ENCODE measurements at places on chromosomes 2 and 18.

- DNase-seq = no peak
Measured at GRCh38 chr2:16223161-16223840, 283.0 kb downstream of the MYCN start.

DNA sequence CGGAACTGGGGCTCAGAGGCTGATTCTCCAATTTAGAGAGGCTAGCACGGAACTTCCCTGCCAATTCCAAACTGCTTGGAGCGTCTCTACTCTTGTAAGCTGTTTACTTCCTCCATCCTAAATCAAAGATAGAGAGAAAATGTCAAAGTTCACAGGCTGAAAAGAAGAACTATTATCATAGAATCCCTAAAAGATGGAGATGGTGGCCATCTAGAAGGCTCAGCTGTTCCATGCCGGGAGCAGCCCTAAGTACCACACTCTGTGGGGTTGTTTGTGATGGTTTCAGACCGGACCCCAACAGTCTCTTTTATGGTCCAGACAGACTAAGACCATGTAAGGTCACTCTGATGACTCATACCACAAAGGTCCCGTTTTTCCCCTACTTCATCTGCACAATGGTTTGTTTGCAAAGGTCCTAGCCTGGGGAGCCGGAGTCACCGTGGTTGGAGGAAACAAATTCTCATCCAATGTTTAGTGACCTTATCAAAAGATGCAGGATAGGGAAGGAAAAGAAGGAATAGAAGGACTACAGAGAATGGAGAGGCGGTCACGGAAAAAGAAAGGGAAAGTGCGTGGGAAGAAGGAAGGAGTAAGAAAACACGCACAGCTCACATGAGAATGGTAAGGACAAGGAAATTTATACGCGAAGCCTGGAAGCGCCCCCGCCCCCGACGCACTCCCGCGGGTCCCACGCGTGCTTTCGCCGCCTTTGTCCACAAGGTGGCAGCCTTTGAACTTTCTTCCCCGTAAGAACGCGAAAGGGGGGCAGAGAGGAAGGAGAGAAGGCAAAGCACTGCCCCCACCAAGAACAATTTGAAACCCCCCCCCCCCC, 453 bp upstream of the ANTXR1 start:
- DNase-seq = peak; percentile 74

GRCh38 chr2:100124761-100125160, 17.6 kb downstream of the AFF3 start:
- no peak for DNase-seq

- no peak for DNase-seq
Measured at GRCh38 chr18:21262244-21262643, 20.2 kb downstream of the GREB1L start.

DNA sequence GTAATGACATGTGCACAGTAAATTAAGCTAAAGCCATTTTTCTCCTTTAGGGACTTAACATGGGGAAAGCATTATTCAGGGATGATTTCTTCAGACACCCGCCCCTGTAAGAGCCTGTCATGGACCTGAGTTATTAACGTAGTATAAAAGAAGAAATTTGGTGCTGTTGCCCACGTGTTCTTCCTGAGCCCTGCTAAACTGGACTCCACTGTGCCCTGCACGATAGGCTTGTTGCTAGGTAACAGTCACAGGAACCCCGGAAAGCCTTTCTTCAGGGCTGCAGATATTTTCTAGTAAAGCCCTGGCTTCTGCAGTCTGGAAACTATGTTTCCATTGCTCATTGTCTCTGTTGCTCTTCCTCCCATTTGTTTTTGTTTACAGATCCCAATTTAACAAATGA, 157.9 kb downstream of the LRRC30 start:
- no peak for DNase-seq

DNA sequence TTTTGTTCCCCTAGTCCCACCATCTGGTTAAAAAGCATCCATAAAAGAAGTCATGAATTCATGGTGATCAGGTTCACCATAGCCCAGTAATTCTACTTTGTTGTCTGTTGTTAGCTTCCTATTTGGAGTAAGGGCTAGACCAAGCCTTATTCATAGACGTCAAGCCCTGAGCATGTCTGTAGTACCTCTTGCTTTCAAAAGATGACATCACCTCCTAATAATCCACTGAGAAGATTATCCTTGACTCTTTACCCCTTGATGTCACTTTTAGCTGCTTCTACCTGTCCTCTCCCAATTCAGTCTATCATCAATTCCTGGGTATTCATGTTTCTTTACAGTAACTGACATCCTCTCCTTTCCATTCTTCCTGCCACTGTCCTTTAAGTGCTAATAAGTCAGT, 90.1 kb downstream of the EML6 start:
- no peak for DNase-seq

DNA sequence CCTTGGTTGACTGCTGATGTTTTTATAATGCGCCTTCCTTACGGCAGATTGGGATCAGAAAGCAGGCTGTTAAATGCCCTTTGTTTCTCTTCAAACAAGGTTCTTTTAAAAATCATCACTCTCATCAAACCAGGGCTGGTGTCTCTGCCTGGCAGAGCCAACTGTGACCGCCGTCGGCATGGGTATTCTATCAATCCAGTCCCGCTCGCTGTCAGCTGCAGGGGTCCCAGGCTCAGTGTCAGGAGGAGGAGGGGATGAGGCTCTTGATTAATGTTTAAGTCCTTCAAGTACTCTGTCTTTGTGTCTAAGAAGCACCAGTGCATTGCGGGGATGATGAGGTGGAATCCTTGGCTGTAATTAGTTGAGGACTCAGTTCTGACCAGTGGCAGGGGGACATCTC, 348.1 kb downstream of the RNF144A start:
- no peak for DNase-seq

DNA sequence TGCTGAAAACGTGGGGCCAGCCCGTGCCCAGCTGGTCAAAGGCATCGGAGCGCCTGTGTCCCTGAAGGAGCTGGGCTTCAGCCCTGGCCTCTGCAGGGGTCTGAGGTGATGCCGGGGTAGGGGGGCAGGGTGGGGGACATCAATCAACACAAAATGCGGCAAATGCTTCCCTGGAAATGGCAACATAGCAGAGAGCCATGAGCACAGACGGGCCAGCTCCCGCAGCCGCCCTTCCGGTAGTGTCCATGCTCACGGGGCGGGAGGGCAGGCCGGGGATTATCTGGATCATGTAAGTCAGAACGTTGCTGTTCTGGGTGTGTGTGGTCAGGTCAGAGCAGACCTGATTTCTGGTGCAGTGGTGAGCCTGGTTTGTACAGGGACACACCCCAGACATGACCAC, 56.5 kb upstream of the TWIST2 start:
- no peak for DNase-seq

- peak; percentile 25 for DNase-seq
Measured at GRCh38 chr18:48787203-48788151, 163.3 kb downstream of the SMAD7 start.

DNA sequence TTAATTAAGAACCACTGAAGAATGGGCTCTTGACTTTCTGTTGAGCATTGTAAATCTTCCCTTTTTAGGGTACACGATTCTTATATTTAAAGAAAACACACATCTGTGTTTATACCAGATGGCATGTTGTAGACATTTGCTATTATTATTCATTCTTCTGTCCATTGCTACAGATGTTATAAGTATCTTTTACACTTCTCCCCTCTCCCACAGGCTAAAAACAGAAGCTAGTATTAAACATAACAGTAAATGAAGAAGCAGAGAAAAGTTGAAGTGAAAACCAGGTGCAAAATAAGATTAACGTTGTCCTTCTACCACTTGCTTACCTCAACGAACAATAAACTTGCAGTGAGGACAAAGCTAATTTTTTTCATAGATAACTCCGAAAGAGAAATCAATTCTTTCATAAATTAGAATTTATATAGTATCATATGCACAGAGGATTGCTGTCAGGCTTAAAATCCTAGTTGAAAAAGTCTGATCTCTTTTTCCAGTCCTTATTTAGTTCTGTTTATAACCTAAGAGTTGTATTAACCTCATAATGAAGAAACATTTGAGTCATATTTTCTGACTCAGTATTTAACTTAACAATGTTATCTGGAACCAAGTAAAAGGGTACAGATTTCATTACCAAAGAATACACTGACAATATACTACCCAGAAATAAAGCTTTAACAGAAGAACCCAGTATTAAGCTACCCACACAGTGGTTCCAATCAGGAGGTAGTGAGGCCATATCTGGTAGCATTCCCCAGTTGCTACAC, 16.4 kb upstream of the ZNF385B start:
- no peak for DNase-seq

DNA sequence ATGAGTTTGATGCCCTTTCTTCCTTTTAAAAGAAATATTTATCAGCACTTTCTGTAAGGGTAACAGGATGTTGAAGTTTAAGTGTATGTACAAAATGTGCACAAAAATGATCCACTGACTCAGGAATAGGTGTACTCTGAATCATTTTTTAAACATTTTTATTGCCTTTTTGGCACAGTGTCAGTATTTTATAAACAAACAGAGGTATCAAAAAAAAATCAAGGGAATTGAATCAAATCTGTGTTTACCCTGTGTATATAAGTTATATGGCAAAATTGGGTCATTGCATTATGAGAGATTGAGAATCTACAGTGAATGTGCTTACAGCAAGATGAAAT, 513.9 kb upstream of the NETO1 start:
- DNase-seq = no peak

- no peak for DNase-seq
Measured at GRCh38 chr2:64487256-64488049, 33.5 kb downstream of the LGALSL start.

DNA sequence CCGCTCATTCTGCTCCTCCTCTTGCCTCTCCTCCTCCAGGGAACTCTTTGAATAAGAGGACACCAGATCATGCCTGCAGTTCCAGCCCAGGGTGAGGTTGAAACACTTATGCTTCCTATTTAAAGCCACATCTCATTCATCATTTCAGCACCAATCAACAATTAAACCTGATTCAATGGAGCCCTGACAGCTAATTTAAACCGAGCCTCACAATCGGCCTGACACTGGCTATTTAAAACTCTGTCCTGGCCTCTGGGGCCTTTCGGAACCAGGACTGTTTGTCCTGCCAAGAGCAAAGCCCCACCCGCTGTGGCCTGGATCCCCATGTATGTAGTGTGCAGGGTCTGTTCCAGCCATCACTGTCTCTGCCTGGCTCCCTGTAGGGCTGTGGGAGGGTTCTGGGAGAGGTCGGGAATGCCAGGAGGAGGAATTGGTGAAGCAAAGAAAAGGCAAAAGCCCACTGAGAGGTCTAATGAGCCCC, 97.4 kb downstream of the MCFD2 start:
- peak; percentile 67 for DNase-seq

DNA sequence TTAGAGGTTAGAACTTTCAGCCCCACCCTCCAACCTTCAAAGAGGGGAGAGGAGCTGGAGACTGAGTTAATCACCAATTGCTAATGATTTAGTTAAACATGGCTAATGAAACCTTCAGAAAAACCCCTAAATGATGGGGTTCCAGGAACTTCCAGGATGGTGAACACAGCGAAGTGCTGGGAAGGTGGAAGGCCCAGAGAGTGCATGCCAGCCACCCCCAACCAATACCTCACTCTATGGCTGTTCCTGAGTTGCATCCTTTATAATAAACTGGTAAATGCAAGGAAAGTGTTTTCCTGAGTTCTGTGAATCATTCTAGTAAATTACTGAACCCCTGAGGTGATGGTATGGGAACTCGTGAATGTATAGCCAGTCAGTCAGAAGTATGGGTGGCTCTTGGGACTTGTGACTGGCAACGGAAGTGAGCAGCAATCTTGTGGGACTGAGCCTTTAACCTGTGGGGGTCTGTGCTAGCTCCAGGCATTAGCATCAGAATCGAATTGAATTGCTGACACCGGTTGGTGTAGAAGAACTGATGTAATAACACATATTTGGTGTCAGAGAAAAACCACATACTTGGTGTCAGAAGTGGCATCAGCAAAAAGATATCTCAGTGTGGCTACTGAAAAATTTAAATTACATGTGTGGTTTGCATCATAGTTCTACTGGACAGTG, 37.4 kb downstream of the NPHP1 start:
- no peak for DNase-seq

DNA sequence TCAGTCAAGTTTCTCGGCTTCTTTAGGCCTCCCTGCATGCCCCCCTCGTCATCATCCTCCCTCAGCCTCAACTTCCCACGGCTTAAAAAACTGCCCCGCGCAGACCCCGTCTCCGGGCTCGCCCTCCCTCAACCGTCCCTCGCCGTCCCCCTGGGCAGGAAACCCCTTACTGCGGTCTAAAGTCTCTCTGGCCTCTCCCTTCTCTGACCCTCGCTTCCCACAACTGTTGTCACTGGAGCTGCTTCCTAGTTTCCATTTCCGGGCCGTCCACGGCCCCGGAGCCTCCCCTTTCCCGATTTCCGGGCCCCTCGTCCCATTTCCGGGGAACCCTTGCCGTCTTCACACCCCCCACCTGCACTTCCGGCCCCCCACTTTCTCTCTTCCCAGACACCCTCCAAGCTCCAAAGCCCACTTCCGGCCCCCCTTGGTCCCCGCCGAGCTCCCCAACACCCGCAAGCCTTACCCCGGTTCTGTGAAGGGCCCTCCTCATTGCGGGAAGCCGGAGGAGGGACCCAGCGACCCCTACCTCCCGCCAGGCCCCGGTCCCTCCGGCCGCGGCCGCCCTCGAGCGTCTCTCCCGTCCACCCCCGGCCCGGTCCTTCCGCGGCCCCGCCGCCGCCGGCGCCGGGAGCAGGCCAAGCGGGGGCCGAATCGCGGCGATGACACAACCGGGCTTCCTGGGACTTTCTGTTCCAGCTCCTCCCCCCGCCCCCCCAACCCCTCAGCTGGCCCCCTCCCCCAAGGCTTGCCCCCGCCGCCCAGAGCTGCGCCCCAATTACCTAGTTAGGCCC, 513 bp downstream of the TRIP12 start:
- DNase-seq = peak; percentile 84

DNA sequence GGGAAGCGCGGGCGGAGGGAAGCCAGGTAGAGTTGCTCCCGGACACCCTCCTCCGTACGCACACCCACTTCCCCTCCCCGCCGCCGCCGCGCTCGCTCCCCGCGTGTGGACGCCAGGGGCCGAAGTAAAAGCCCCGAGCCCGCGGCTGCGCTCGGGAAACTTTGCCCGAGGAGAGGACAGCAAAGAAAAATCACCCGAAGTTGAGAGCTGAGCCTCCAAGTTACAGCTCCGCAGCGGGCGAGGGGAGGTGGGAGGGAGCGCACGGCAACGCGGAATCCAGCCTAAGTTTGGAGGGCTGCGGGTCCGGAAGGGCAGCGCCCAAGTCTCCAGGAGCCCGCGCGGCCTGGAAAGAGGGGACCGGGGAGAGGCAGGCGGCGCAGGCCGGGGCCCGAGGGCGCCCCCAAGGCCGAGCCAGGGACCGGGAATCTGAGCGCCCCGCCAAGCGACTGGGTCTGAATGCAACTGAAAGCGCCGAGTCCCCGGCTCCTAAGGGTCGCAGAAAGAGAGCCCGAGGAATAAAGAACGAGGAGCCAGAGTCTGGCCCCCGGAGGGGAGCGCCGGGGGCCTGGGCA, 706 bp upstream of the BCL11A start:
- peak; percentile 71 for DNase-seq

Measured in lower lobe of right lung (tissue), 2 donors.